ENCODE measurements at places on chromosomes 1 and 21.

DNA sequence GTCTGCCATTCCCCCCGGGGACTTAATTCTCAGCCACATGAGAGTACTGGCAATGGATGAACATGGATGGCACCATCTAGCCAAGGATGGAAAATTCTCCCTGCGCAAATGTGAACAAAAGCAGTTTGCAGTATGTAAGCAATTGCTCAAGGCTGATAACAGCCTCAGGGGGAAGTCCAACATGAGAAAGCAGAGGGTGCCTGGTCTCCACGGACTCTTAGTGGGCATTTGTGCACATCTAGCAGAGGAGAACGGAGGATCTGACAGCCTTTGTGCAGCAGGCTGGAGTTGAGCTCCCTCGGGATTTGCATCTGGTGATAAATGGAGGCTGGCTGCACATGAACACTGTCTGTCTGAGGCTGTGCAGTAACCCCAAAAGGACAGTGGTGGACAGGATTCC, 13.9 kb upstream of the OLIG1 start:
- no peak for DNase-seq

- DNase-seq = no peak
Measured at GRCh38 chr1:1406101-1406820, 832 bp downstream of the MRPL20 start.

DNA sequence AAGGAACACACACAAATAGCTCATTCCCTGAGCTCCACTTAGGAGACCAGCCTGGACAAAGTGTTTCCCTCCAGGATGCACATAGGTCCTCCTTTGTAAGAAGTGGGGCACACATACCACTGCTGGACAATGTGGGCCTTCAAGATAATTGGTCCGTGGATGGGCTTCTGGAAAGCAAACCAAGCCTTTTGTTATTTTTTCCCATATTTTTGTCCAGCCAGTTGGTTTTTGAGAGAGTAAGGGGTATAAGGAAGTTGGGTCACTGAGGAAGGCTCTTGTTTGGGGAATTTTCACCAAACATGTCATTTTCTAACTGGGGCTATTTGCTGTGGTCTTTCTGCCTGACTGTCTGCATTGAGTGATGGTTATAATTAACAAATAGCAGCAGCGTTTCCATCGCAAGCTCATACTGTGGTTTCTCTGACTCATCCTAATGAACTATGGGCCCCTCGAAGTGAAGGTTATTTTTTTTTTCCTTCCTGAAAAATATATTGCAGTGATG, 306.3 kb upstream of the DUSP10 start:
- no peak for DNase-seq

DNA sequence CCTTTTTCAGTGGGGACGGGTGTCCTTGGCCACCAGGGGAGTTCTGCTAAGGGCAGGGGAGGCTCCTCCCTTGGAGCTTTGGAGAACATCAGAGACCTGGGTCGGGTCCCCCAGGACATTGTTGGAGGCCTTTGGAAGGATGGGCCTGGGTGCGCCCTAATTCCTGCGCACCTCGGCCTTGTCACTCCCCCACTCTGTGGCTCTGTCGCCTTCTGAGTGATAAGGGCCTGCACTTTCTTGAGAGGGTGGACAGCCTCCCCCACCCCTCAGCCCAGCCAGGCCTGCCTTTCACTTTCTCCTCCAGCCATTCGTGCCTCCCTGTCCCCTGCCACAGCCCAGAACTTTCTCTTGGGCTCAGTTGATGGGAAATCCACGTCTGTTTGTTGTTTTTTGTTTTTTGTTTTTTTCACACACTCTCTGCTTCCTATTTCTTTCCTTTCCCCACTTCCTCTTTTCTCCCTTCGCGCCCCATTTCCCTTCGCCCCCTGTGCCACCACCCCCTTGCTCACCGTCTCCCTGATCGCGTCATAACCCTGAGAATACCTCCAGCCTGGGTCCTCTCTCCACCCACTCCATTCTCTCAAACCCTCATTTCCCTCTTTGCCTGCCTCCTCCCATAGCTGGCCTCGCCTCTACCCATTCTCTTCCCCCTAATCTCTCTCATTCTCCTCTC, 85.6 kb downstream of the PAX7 start:
- no peak for DNase-seq

GRCh38 chr1:116308276-116308675, 64.8 kb upstream of the ATP1A1 start:
- no peak for DNase-seq

GRCh38 chr1:221751226-221751887, 9.5 kb upstream of the DUSP10 start:
- DNase-seq = no peak

DNA sequence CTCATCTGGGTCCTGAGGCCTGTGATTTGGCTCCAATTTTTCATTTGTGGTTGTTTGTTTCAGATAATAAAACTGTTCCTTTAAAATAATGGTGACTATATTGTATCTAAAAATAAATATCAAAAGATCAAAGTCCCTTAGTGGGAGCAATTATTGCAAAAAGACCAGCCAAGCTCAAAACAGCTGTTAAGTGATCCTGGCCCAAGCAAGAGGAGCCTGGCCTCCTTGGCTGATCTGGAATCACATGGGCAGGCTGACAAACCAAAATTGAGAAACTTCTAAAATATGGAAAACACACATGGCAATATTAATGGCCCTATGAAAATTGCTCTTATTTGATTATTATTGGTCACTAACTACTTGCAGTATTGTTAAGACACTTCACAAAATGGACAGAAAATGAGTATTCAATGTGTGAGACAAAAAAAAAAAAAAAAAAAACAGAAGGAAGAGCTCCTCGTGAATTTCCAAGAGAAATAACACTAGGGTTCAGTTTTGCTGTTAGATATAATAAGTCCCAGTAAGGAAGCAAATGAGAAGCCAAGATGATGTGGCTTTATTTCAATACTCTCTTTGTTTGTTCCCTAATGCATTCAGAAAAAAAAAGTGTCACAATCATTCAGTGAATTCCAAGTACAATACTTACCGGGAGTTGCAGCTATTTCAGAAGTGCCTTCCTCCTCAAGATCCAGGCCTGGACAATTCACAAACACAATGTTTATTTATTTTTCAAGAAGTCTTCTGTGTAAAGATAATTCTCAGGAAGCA, 105.1 kb downstream of the SEC16B start:
- DNase-seq = no peak

DNA sequence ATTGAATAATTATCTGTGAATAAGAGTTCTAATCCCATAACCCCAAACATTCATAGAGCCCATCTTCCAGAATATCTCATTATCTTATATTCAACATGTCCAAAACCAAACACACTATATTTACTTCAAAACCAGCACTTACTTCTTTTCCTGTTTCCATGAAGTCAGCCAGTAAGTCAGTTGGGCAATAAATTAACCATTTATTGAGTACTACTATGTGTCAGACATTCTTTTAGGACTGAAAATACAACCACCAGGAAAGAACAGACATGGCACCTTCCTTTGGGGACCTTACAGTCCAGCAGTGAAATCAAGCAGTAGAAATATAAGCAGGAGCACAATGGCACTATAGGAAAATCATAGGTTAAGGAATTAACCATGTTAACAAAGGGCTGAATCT, 8.8 kb downstream of the AK5 start:
- DNase-seq = no peak

GRCh38 chr1:171817511-171818265, 23.6 kb upstream of the DNM3 start:
- peak; percentile 11 for DNase-seq

DNA sequence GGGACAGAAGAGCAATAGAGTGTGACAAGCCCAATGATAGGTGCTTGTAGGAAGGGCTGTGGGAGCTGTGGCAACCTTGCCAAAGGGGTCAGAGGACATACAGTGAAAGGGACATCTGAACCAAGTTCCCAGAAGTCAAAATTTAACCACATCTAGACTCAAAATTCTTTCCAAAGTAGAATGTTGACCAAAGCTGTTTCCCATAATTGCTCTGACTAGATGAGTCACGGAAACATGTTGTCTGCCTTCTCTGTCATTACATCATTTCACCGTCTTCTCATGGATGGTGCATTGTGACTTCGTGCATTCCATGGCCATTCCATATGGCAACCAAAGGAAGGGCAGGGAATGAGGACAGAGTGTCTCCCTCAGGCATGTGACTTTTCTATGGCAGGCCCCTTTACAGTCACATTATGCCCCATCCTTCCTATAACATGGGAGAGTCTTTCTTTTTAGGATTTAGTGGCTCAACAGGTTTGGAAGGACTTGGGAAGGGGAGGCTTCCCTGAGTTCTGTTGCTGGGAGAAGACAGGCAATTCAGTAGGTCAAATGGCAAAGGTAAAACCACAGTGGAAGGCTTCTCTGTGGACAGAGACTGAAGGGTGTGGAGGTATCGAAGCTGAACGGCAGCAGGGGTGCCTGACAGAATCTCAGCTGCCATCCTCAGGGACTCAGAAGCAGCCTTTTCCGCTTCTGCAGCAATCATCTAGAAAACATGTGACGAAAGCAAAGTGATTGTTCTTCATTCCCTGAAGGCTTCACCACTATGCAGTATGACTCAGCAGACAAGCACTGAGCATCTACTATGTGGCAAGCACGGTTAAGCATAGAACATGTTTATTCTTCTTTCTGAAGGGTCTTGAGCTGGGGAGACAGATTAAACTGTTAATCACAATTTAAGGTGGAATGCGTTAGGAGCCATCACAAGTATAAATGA, 24.7 kb downstream of the NPHS2 start:
- DNase-seq = no peak

- no peak for DNase-seq
Measured at GRCh38 chr1:207069061-207069460, 16.0 kb downstream of the PFKFB2 start.

GRCh38 chr1:169906938-169907337, 13.2 kb upstream of the SCYL3 start:
- DNase-seq = no peak

DNA sequence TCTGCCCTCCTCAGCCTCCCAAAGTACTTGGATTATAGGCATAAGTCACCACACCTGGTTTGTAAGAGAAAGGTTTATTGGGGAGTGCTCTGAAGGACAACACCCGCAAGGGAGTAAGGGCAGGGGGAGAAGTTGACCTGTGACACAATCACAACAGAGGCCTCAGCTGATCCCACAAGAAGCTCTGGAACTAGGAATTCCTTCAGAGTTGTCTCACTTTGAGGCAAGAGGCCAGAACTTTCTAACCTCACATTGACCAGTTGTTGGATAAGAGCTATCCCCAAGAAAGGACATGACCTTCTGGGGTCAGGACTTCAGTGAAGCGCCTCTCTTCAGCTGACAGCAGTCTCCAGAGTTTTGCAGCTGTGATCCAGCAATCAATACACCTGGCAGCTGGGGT, 27.4 kb upstream of the RC3H1 start:
- DNase-seq = no peak

DNA sequence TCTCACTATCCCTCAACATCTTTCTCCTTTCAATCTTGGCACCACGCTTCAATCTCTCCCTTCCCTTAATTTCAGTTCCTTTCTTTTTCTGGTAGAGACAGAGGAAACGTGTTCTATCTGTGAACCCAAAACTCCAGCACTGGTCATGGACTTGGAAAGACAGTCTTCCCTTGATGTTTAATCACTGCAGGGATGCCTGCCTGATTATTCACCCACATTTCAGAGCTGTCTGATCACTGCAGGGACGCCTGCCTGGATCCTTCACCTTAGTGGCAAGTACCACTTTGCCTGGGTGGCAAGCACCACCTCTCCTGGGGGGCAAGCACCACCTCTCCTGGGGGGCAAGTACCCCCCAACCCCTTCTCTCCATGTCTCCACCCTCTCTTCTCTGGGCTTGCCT, 27.8 kb downstream of the SELL start:
- DNase-seq = no peak

- no peak for DNase-seq
Measured at GRCh38 chr1:183097438-183098051, 74.3 kb downstream of the LAMC1 start.

- peak; percentile 18 for DNase-seq
Measured at GRCh38 chr21:28247454-28248020, 745.1 kb downstream of the LTN1 start.

GRCh38 chr1:51535006-51535592, 16.0 kb upstream of the EPS15 start:
- DNase-seq = peak; percentile 36

DNA sequence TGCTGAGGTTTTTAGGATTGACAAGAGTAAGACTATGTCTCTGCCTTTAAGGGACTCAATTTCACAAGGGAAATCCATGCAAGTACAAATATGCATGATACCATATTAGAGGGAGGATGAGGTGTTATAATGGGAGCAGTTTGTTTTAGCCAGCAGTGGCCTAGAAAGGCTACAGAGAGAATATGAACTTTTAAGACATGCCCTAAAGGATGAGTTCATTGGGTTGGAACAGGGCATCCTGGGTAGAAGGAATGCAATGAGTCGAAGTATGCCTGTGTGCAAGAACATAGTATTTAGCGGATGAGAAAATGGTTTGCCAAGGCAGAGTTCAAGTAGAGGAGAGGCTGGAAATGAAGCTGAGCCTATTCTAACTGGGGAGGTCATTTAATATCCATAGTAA, 32.6 kb upstream of the LEPR start:
- DNase-seq = no peak

GRCh38 chr1:31930836-31931592, 7.2 kb downstream of the PTP4A2 start:
- DNase-seq = no peak

DNA sequence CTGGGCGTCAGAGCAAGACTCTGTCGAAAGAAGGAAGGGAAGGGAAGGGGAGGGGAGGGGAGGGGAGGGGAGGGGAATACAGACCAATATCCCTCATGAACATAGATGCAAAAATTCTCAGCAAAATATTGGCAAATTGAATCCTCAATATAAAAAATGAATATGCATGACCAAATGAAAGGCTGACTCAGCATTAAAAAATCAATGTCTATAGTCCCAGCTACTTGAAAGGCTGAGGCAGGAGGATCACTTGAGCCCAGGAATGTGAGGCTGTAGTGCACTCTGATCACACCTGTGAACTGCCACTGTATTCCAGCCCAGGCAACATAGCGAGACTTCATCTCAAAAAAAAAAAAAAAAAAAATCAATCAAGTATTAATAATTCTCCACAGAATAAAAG, 24.0 kb downstream of the BATF3 start:
- no peak for DNase-seq

DNA sequence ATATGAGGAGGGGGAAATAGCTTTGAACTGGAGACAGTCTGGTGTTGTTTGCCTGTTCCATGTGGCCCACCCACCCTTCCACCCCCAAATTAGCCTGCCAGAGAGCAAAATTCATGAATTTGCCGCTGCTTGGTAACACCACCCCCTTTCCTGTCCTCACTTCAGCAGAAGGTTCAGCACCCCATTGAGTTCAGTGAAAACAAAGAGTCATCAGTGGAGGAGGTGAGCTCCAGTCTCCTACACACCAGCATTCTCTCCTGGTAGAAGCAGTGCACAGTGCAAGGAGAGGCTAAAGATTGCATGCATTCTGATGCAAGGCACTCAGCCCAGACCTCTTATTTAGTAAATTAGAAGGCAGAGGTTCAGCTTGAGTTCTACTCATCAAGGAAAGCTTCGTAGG, 99.7 kb upstream of the DYNLT5 start:
- DNase-seq = no peak

GRCh38 chr1:119587341-119587740, 60.7 kb downstream of the ZNF697 start:
- DNase-seq = no peak

DNA sequence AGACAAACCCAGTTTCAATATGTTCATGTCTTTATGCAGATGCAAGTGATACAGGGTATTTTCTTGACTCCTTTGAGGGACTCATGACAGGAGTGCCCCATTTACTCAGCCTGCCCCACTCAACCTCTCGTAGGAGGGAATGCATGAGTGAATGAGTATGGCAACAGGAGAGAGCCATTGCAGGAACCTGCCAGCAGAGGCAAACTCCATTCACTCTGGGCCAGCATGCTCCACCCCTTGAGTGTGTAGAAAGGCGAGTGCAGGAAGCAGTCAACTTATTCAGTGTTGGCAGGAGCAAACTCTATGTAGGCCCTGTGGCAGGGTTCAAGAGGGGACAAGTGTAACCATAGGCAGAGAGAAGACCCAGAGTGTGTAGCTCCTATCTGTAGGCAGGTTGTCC, 1526.3 kb downstream of the PLA2G4A start:
- DNase-seq = peak; percentile 14

Data from Caco-2 (cell line).